Right ventricle myocardium inferior (tissue), 1 donor: ENCODE measurements at places on chromosomes 5 and 9.

DNA sequence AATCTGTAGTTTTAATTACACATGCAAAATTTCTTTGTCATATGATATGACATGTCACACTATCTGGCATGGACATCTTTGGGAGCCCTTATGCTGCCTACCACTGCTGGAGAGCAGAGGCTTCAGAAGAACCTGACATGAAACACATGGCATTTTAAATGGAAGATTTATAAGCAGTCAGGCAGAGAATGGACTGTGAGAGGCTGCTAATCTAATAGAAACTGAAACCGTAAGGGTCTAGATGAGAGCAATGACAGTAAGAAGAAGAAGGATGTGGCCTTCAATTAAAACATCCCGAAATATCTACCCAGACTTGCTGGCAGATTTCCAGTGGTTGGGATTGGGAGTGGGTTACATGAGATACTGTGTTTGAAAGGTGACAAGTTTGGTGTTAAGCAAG lies 149.8 kb downstream of the MACIR start:
- DNase-seq, result no peak

- DNase-seq, result no peak
Observed at GRCh38 chr9:137312852-137313325, 10.8 kb upstream of the NRARP start.

DNA sequence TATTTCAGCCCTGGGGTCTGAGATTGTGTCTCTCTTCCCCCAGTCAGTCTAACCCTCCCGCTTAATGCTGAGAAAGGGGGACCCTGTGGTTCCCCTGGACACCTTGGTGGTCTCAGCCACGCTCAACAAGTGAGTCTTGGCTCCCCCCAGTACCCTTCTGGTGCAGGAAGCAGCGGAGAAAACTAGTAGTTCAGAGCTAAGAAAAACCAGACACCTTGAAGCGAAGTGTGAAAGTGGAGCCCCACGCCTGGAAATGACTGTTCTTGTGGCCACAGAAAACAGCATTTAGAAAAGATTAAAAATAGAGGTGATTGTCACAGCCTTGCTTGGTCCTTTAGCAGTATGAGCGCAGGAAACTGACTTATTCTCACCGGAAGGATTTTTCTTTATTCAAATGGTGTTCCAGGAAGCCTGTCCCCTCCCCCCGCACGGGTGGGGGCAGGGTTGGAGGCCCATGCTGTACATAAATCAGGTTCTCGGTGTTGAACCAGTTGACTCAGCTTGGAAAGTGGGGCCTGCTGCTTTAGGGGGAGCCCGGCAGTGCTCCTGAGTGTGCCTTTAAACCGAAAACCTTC lies 8.1 kb downstream of the ARPC5L start:
- no peak for DNase-seq

GRCh38 chr5:43192558-43193180 lies 644 bp downstream of the NIM1K start:
- DNase-seq, result peak; percentile 64

GRCh38 chr9:96342571-96343245 lies 40.7 kb upstream of the HSD17B3 start:
- DNase-seq, result no peak

DNA sequence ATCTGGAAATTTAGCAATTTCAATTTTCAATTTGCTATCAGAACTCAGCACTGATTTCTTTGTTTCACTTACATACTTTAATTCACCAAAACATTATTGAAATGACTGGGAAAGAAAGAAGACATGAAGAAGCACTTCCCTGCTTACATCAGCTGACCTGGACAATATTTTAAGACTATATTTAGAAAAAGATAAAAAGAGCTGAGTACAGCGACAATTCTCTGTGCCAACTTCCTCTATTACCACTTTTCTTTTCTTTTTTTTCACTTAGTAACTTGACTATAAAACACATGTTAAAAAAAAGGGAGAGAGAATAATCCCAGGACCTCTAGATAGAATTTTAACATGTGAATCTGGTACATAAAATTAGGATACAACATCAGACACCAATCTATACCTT lies 35.6 kb downstream of the MEF2C start:
- DNase-seq, result no peak

- no peak for DNase-seq
Observed at GRCh38 chr5:133356984-133357421, 255.3 kb downstream of the FSTL4 start.

GRCh38 chr5:108238936-108239887 lies 142.7 kb downstream of the FBXL17 start:
- DNase-seq, result peak; percentile 56

- DNase-seq, result no peak
Observed at GRCh38 chr5:167122267-167122666, 1169.2 kb upstream of the WWC1 start.
